ENCODE measurements at places on chromosomes 7 and 10.

- H3K4me1 ChIP-seq: peaks cover 8% of the 10 kb centered on the region
- H3K4me3 ChIP-seq: peak within 1 kb of the TSS; percentile 76
- no peaks in the 10 kb centered on the region for H3K36me3 ChIP-seq
- peaks cover 26% of the 10 kb centered on the region for H3K27me3 ChIP-seq
Observed at GRCh38 chr10:80356563-80356988, at the start of the genes DYDC1 and DYDC2. DYDC1 (minus strand) TSS chr10:80356755; CDS start chr10:80352601, 4,154 bp downstream. DYDC2 (plus strand) TSS chr10:80356781; CDS start chr10:80362444, 5,663 bp downstream.

- no peak for DNase-seq
- H3K4me3 ChIP-seq: peak overlapping the region; percentile 48
- peaks cover 15% of the 10 kb centered on the region for H3K27me3 ChIP-seq
Observed at GRCh38 chr7:71886046-71886445, 526.1 kb downstream of the CALN1 start.

GRCh38 chr7:75628055-75628454, 110.7 kb downstream of the HIP1 start:
- H3K27me3 ChIP-seq: no peaks in the 10 kb centered on the region
- H3K4me3 ChIP-seq: no peak overlapping the region
- H3K4me1 ChIP-seq: peaks cover 17% of the 10 kb centered on the region
- peaks cover 11% of the 10 kb centered on the region for H3K36me3 ChIP-seq
- H3K27ac ChIP-seq: peak overlapping the region; percentile 29
- no peak for DNase-seq

DNA sequence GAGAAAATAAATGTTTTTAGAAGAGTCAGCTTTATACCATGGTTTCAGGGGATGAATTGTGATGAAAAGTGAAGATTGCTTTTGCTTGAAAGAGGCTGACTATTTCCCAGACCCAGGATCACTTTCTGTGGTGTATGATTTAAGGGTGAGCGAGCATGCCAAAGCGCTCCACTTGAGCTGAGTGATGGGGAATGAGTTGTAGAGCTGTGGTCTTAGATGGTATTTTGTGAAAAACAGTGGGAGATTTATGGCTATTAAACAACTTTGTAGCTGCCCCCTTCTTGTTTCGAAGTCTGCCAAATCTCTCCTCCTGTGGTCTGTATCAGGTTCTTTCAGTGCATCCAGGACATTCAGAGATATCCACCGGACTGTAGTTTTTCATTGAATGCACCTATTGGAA, 888.2 kb downstream of the LRMDA start:
- DNase-seq: no peak
- H3K4me3 ChIP-seq: no peak overlapping the region
- H3K27me3 ChIP-seq: no peaks in the 10 kb centered on the region
- no peak overlapping the region for H3K27ac ChIP-seq
- peaks cover 8% of the 10 kb centered on the region for H3K36me3 ChIP-seq

DNA sequence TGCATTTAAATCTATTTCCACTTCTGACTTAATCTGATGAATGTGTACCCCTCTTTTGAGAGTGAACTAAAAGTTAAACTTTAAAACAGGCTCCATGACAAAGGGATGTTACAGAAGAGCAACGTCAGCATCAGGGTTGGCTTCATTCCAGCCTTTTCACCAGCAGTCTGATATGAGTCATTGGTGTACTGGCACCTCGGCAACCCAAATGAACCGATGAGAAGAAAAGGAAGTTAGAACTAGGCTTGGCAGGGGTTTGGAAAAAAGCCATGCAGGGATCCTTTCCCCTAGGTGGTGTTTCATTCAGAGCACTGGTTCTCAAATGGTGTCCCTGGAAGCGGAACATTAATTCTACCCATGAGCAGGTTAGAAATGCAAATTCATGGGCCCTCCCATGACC, 53.6 kb downstream of the SEC61G start:
- no peak overlapping the region for H3K4me3 ChIP-seq
- DNase-seq: no peak
- H3K4me1 ChIP-seq: peaks cover 4% of the 10 kb centered on the region
- peaks cover 9% of the 10 kb centered on the region for H3K27me3 ChIP-seq

DNA sequence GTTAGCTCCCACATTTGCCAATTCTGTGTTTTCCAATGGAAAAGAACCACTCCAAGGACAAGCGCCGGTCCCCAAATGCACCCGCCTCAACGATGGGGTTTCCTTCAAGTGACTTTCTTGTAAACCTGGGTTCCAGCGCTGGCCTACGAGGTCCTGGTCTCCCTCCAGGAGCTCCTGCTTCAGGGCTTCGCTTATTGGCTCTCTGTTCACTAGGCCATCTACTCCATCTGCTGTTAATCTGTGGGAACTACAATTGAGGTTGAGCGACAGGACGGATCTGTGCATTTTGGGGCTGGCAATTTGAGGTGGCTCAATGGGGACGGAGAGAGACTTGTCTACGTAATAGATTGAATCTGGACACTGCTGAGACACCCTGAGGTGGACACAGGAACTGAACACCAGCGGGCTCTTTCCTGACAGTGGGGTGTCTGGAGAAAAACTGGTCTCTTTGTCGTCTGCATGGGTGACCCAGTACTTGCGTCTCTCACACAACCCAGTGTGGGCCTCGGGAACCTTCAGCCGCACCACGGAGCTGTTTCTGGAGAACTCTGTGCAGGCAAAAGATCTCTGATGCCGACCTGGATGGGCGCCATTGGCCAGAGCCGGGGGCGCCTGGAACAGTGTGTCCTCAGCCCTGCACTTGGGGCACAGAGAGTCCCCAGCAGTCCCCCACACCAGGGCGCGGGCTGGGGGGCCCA, 115.9 kb upstream of the ADAM12 start:
- no peaks in the 10 kb centered on the region for H3K36me3 ChIP-seq
- H3K4me3 ChIP-seq: no peak overlapping the region
- peaks cover 14% of the 10 kb centered on the region for H3K4me1 ChIP-seq
- DNase-seq: no peak
- no peaks in the 10 kb centered on the region for H3K27me3 ChIP-seq

DNA sequence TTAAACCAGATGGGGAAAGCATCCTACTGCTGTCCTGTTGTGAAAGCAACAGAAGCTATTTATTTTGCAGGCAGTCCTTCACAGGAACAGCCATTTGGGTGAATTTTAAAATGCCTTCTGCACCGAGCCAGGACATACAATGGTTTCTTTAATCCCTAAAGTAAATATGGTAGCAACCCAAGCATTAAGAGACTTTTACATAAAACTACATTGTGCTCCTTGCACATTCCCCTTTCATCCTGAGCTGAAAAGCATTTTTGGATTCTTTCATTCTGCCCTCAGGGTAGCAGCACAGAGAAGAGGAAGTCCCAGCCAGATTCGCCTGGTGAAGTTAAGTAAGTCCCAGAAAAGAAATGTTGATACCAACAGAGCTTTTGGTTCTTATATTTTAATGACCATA, 84.0 kb upstream of the FAM3C start:
- no peak overlapping the region for H3K4me3 ChIP-seq
- DNase-seq: no peak
- peaks cover 21% of the 10 kb centered on the region for H3K4me1 ChIP-seq
- no peak overlapping the region for H3K27ac ChIP-seq
- no peaks in the 10 kb centered on the region for H3K36me3 ChIP-seq
- no peaks in the 10 kb centered on the region for H3K27me3 ChIP-seq

GRCh38 chr7:21624320-21624719, 81.5 kb downstream of the DNAH11 start:
- no peak for DNase-seq
- no peaks in the 10 kb centered on the region for H3K27me3 ChIP-seq
- no peak overlapping the region for H3K4me3 ChIP-seq
- no peak overlapping the region for H3K27ac ChIP-seq

GRCh38 chr7:128838109-128838779, 8.0 kb downstream of the FLNC start:
- H3K36me3 ChIP-seq: peaks cover 24% of the 10 kb centered on the region
- H3K4me1 ChIP-seq: peaks cover 20% of the 10 kb centered on the region
- no peak overlapping the region for H3K4me3 ChIP-seq
- peak; percentile 88 for DNase-seq
- H3K27me3 ChIP-seq: no peaks in the 10 kb centered on the region

DNA sequence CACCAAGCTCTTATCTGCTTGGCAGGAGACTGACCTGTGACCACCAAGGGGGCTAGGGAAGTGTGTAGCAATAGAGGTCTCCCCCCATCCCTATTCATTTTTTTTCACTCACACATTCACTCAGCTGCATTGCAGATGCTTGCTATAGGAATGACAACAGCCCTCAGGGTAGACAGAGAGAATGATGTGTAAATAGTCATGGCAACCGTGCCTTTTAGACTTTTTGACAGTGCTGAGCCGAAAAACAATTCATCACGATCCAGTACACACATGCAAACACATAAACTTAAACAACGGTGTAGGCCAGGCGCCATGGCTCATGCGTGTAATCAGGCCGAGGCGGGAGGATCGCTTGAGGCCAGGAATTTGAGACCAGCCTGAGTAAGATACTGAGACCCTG, 7.6 kb upstream of the ELN start:
- H3K27me3 ChIP-seq: no peaks in the 10 kb centered on the region
- no peak overlapping the region for H3K4me3 ChIP-seq
- DNase-seq: no peak
- H3K27ac ChIP-seq: no peak overlapping the region

- no peak for DNase-seq
- H3K27ac ChIP-seq: no peak overlapping the region
- H3K36me3 ChIP-seq: no peaks in the 10 kb centered on the region
- no peaks in the 10 kb centered on the region for H3K27me3 ChIP-seq
- no peak overlapping the region for H3K4me3 ChIP-seq
- H3K4me1 ChIP-seq: peaks cover 19% of the 10 kb centered on the region
Observed at GRCh38 chr10:62426600-62426999, 52.4 kb downstream of the ZNF365 start.

DNA sequence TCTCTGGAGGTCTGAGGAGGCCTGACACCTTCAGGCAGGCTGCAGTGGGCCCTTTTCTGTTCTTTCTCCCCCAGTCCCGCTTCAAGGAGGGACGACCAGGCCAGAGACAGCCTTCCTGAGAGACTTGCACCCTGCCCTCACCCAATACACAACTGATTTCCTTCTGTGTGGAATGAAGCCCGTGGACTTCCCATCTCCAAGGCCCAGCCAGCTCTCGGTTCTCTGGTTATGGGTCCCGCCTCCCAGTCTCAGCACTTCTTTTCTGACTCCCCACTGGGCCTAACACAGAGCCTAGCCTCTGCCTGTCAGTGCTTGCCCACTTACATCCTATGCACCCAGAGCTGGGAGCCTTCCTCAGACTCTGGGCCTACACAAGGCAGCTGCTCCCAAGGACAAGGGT, 24.1 kb upstream of the ADCYAP1R1 start:
- peaks cover 23% of the 10 kb centered on the region for H3K27me3 ChIP-seq
- H3K36me3 ChIP-seq: no peaks in the 10 kb centered on the region
- peak; percentile 41 for DNase-seq
- no peak overlapping the region for H3K4me3 ChIP-seq
- peaks cover 10% of the 10 kb centered on the region for H3K4me1 ChIP-seq

DNA sequence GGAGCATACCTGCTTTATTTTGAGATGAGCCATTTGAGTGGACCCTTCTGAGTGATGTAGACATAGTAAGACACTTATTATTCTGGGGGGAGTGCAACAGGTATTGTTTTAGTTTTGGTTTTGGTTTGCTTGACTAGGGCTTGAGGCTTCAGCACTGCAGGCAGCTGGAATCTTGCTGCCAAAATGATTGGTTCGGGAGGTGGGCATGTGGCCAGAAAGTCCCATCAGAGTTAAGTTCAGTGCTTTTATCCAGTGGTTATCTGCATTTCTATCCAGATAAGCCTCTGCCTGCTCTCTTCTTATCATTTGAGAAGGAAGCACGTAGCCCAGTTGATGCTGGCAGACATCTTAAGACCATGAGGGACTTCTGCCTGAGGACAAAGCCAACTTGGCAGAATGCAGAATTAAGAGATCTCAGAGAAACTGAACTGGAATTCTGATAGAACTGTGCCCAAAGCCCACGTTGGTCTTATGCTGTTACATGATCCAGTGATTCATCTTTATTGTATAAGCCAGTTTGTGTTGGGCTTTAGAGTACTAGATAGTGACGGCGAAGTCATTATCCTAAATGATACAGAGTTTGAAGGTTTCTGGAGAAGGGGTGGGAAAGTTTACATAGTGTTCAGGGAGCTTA, 9.6 kb upstream of the JAZF1 start:
- no peaks in the 10 kb centered on the region for H3K36me3 ChIP-seq
- H3K4me1 ChIP-seq: no peaks in the 10 kb centered on the region
- no peak overlapping the region for H3K4me3 ChIP-seq
- H3K27me3 ChIP-seq: no peaks in the 10 kb centered on the region
- DNase-seq: no peak
- H3K27ac ChIP-seq: no peak overlapping the region

DNA sequence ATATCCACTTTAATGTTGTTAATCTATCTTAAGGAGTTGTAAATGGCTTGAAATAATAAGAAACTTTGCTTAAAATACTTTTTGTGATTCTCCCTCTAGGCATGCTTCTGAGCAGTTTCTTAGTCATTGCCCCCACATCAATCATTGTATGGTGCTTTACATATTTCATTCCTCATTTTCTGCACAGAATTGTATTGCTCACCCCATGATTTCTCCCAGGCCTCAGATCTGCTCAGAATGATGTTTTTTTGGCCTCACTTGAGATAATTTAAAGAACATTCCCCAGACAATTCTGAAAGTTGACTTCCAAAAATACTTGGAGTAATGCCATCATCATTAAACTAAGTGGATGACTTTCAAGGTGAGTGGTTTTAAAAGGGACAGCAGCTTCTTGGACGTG, 82.1 kb upstream of the PRPS1L1 start:
- peak overlapping the region; percentile 43 for H3K27ac ChIP-seq
- H3K4me1 ChIP-seq: peaks cover 18% of the 10 kb centered on the region
- H3K36me3 ChIP-seq: no peaks in the 10 kb centered on the region
- no peaks in the 10 kb centered on the region for H3K27me3 ChIP-seq

DNA sequence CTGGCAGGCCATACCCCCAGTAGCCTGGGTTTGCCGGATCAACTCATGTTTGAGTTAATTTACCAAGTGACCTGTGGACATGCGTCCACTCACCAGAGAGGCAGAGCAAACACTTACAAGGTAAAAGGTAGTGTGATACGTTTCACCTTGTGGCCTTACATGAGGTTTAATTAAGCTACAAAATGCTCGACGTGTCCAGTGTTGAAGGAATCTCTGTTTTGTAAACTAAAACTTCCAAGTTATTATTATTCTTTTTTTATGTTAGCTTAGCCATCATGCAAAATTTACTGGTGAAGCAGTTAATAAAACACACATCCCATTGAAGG, 42.9 kb downstream of the RGS10 start:
- H3K36me3 ChIP-seq: peaks cover 4% of the 10 kb centered on the region
- H3K27ac ChIP-seq: no peak overlapping the region
- H3K4me3 ChIP-seq: no peak overlapping the region

DNA sequence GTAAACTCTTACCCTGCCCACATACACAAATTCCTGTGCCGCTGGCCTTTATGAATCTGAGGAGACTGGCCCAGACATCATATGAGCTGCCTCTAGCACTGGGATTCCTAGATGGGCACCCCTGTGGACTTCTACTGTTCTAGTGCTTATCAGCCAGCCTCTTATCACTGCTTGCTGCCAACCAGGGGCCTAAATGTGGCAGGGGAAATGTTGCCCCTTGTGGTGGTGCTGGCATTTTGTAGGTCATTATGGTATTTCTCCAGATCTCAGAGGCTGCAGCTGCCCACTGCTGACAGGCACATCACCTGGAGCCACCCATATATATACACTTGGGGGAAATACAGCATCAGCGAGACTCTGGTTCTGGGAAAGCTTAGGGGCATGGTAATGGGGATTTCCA, 5.4 kb downstream of the SFR1 start:
- peaks cover 3% of the 10 kb centered on the region for H3K36me3 ChIP-seq
- no peak overlapping the region for H3K4me3 ChIP-seq
- H3K27ac ChIP-seq: no peak overlapping the region
- no peak for DNase-seq

Data from chondrocyte (in vitro differentiated cells).